ENCODE measurements at places on chromosomes 4 and X.

GRCh38 chr4:158254292-158254691, 44.0 kb downstream of the TMEM144 start:
- no peak for DNase-seq

- DNase-seq, result no peak
These were observed 37.3 kb downstream of the NPY1R start for GRCh38 chr4:163295138-163295537.

GRCh38 chr4:123465416-123465815, 68.8 kb downstream of the SPRY1 start:
- DNase-seq, result no peak

DNA sequence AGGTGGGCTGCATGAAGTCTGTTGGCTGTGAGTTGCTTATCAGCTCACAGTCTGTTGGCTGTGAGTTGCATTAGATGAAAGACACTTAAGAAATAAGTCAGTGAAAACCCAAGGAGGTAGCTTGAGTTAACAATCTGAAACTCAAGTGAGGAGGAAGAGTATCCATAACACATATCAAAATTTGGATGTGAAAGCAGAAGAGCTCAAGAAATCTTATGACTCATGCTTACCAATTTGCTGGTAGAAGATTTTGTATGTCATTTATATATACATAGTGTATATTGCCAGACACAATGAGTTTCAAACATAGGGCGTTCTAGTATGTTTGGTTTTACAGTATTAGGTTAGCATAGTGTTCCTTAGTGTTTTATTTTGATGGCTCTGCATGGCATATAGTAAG, 107.4 kb downstream of the DDIT4L start:
- no peak for DNase-seq

DNA sequence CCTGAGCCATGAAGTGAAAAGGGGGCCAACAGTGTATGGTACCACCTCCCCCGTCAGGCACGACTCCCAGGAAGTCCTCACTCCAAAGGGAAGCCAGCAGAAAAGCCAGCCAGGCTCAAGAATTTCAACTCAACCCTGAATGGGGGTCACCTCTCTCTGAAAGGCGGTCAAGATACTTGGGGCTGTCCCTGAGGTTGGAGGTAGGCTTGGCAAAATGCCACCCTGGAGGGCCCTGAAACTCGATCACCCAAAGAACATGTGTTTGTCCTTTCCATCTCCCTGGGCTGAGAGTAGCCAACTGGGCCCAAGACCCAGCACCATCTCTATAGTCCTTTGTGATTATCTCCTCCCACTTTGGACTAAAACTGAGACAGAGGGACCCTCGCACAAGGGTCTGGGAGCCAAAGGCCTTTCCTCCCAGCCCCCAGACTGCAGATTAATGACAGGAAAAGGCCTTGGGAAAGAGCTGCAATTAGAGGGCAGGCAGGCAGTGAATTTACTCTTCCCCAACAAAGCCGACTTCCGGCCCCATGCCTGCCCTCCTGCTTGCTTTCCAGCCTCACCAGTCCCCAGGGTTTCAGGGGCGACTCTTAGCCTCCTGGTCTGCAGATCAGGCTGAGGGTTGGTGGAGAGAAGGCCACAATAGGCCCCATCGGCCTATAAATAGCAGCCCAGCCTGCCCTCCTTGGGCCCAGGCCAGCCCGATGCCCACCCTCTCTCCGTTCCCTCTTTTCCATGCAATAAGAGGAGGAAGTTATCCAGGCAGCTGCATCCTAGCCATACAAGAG, 5.6 kb downstream of the SASH3 start:
- no peak for DNase-seq

GRCh38 chr4:80409809-80410208, 74.3 kb downstream of the CFAP299 start:
- DNase-seq, result no peak

- DNase-seq, result no peak
These were observed 99.1 kb upstream of the RXFP1 start for GRCh38 chr4:158422546-158422945.

Data from stimulated activated CD8-positive, alpha-beta memory T cell treated with anti-CD3 and anti-CD28 coated beads, Interleukin-7, amount 100 ng/mL, for 1 hour (primary cell).